ENCODE measurements at places on chromosomes 13 and 19.

GRCh38 chr13:97967948-97968347 is 14.5 kb downstream of the IPO5 start:
- no peak for DNase-seq

DNA sequence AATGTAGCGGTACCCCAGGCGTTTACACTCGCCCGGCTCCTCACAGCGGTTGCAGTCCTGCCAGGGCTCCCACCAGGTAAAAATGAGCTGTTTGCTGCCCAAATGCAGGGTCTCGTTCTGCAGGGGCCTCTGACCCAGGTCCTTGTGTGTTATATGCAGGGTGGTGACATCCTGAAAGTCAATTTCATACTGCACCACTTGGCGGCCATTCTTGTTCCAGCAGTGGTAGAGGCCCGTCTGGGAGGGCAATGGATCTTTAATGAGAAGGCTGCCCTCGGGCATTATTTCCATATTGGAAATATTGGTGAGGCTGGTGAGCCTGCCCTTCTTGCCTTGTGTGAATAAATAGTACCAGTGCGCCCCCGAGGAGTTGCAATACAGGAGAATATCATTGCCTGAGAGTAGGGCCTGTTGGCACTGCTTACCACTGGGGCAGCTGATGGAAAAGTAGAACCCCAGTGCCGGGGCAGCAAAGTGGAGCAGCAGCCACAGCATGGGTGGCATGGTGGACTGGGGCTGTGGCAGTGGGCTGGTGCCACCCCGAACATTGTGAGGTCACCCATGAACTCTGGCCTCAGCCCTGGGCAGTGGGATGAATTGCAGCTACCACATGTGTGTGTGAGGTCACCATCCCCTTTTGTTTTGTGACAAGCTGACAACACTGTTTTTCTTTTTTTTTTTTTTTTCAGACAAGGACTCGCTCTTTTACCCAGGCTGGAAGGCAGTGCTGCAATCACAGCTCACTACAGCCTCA is at the start of gene FAM187B:
FAM187B (minus strand) TSS at position 563 of the 754 bp plus-strand sequence; CDS start at position 504, 59 bp downstream.
- no peak for DNase-seq

GRCh38 chr13:112042496-112042895 is 24.5 kb upstream of the SOX1 start:
- no peak for DNase-seq

DNA sequence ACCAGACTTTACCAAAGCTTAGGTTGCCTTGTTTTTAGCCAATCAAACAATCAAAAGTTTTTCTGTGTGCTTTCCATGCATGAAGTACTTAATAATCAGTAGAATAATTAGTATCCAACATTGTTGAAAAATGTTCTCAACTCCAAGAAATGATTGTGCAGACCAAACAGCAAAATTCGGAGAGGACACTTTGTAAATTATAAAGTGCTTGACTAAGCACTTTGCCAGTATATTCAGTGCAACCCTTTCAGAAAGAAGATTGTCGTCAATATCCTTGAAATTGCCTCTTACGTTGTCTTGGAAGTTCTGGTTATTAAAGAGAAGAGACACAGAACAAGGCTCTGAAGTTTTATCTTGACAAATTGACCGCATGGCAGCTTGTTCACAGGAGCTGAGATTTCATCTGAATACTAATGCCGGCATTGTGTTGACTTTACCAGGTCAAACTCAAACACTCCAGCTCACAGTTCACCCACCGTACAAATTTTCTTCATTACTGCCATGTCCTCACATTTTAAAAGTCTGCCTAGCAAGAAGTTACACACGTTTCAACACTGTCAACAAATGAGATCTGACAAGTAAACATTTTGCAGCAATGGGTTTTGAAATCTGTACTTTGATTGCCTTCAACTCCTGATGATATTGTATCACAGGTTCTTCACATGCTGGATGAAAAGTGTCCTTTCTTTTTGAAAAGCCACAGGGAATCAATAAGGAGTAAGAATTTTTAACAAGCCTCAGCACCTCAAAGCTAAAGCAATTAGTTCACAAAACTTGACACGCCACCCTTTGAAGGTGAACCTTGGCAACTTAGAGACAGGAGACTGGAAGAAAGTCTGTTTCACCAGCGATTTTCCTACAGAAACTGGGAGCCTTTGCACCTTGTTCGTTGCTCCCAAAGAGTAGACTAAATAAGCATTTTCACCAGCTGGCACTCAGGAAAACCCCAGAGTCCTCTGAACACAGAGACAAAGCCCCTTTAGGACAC is 150.9 kb downstream of the RFC3 start:
- DNase-seq: no peak

GRCh38 chr13:30318026-30318425 is 10.7 kb upstream of the KATNAL1 start:
- no peak for DNase-seq

- DNase-seq: no peak
Measured at GRCh38 chr13:57629821-57630235, 1.7 kb upstream of the PCDH17 start.

- DNase-seq: no peak
Measured at GRCh38 chr13:44312834-44313551, 60.6 kb upstream of the SERP2 start.

GRCh38 chr13:25286969-25287961 is at the start of gene MTMR6:
Gene MTMR6, minus strand, starts transcription at chr13:25287488. Its CDS starts 241 bp downstream, at chr13:25287247.
- DNase-seq: peak; percentile 92

DNA sequence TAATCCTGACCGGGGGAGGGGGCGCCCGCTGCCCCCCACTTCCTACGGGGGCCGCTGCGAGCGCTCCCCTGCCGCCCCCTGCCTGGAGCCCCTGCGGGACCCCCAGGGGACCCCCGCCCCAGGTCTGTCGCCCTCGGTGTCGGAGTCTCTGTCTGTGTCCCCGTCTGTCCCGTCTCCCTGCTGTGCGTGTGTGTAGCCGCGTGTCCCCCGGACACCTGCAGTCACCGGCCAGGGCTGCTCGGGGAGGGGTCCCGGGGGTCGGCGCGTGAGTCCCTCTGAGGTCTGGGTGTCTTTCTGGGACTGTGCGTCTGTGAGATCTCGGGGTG is 7.7 kb upstream of the NFIC start:
- no peak for DNase-seq

DNA sequence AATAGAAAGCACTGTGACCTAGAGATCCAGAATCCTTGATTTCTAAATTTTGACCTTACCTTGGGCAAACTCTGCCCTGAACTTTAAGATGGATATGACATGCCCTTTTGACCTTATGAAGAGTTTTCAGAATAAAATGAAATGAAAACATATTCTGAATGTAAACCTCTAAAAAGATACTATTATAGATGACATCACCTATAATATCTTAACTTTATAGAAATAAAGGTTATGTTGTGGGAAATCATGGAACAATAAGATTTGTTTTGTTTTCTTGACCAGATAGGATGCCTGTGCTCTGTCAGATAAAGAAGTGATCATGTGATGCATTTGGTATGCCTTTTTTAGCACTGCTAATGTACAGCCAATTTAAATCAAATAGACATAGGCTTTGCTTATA is 13.1 kb upstream of the LPAR6 start:
- no peak for DNase-seq

DNA sequence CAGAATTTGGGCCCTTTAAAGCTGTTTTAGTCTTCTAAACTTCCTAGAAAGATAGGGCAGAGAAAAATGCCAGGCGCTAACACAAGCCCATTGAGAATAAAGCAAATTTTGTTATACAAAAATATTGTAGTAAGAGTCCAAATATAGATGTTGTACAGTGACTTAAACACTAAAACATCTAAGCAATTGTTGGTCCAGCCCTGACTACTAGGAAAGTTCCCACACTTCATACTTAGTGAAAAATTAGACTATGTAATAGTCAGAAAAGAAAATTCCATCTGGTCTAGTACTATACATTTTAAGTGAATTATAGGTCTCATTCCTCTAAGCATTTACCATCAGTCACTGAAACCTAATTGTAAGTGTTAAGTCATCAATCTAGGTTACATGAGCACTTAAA is 1518.3 kb upstream of the SLC10A2 start:
- no peak for DNase-seq

DNA sequence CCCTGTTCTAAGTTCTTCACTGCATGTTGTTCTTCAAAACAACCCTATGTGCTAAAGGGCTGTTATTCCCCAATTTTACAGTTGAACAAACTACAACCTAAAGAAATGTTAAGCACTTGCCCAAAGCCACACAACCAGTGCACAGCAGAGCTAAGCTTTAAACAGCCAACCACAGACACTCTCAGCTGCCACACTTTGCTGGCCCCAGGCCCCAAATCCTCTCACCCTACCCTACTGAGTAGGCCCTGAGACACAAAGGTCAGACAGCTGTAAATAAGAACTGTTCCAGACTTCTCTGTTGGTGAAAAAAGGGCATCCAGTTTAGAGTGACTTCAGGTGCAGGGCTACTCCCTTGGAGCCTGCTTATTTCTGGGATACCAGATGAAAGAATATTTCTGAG is 30.0 kb downstream of the GRIK5 start:
- DNase-seq: no peak

DNA sequence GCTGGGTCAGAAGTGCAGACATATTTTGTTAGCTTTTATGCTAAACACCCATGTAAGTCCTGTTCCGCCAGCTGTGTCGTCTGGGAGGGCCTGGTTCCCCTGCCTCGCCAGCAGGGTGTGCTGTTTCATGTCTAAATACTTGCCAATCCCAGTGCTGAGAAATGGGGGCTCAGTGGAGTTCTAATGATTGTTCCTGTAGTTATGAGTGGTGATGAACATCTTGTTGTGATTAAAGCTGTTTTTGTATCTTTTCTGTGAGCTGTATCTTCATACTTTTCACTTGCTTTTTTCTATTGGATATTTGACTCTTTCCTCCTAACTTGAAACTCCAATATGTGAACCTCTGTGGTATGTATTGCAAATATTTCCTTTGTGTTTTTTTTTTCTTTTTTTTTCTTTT is 32.7 kb downstream of the KDM4B start:
- peak; percentile 8 for DNase-seq

GRCh38 chr19:41755328-41755913 is at the start of gene CEACAM6:
Gene CEACAM6, plus strand, starts transcription at chr19:41755530. Its CDS starts 109 bp downstream, at chr19:41755639.
- no peak for DNase-seq

- no peak for DNase-seq
Measured at GRCh38 chr13:114153485-114154080, 21.2 kb upstream of the RASA3 start.
